Hematopoietic multipotent progenitor cell treated with erythropoietin and hydrocortisone succinate and interleukin-3 and kit ligand, for 4 days (in vitro differentiated cells): ENCODE measurements at places on chromosomes 1 and 21.

GRCh38 chr21:36948686-36949085 lies 17.8 kb downstream of the HLCS start:
- no peak for DNase-seq

- DNase-seq: peak; percentile 78
These were observed 177.3 kb downstream of the CAMTA1 start for GRCh38 chr1:6962478-6962995.

DNA sequence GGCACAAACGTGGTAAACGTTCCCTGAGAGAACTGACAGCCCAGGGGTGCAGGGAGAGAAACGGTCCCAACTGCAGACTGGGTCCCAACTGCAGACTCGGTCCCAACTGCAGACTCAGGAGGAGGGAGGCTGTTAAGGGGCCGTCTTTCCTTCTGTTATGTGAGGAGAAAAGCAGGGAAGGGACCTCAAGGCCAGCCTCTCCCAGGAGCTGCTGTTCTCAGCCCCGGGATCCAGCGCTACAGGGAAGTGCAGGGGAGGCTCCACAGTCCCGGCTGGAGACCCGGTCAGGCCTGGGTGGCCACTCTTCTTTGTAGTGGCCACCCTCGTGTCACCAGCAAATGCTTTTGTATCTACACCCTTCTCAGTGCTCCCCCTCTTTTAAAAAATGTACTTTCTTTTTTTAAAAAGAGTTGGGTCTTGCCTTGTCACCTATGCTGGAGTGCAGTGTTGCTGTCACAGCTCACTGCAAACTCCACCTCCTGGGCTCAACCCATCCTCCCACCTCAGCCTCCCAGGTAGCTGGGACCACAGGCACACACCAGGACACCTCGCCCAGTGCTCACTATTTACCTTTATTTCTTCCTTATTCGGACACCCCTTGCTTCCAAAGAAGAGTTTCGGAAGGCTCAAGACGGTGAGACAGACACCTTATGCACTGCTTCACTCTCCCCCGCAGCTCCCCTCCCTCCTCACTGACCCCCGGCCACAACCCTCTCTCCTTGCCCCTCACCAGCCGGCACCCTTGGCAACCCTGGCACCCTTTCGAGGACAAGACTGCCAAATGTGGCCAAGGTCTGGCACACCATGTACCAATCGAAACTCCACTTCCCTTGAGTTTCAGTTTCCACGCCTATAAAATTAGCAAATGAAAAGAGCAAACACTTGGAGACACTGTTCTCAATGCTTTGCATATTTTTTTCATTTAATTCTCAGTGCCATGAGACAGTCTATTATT lies 21.8 kb downstream of the CAPN2 start:
- DNase-seq: no peak

GRCh38 chr21:33266789-33267135 lies 595 bp downstream of the IL10RB start:
- DNase-seq: no peak

- no peak for DNase-seq
These were observed 17.5 kb downstream of the FTCD start for GRCh38 chr21:46137908-46138307.

DNA sequence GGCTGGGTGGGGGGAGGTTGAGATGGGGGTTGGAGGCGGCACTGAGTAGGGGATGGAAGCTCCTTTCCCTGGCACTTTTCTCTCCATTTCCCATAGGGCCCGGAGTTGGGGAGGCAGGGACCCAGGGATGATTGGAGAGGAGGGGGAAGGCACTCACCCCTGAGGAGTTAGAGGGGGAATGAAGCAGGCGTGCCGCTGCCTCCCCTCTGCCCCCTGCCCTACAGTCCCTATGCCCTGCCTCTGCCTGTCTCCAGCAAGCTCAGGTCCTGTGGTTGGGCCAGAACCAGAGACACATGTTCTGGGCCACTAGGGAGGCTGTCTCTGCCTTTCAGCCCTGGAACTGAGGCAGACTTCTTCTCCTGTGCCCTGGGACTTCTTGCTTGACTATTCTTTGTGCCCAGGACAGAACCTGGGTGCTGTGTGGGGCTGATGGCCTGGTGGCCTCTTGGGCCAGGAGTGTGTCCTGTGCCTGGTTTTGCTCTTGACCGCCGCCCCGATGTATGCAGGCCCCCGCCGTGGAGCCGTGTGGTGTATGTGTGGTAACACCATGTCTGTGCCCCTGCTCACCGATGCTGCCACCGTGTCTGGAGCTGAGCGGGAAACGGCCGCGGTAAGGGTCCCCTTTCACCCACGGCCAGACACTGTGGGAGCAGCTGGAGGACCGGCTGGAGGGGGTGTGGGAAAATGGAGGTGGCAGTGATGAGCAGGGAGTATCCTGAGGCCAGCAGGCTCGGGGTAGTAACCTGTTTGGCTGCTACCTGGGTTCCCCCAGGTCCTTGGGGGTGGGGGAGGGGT lies 1.4 kb downstream of the LYPLA2 start:
- DNase-seq: no peak

- DNase-seq: no peak
These were observed 2.2 kb downstream of the TENT5B start for GRCh38 chr1:27010226-27010994.

DNA sequence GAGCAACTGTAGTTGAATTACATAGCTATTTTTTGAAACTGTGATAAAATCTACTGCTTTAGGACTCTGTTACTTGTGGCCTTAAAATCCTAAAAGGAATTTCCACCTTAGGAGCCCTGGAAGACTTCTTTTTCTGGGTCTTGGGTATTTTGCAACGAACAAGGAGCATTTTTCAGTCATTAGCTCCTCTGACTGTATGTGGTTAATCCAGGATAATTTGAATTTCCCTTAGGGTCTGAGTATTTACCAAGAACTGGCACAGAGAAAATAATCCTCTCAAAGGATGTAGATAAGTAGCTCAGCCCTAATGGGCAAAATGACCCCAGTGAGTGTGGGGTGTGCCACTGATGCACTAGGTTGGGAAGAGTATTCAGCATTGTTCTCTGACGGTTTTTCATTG lies 170.4 kb downstream of the VAV3 start:
- DNase-seq: no peak

DNA sequence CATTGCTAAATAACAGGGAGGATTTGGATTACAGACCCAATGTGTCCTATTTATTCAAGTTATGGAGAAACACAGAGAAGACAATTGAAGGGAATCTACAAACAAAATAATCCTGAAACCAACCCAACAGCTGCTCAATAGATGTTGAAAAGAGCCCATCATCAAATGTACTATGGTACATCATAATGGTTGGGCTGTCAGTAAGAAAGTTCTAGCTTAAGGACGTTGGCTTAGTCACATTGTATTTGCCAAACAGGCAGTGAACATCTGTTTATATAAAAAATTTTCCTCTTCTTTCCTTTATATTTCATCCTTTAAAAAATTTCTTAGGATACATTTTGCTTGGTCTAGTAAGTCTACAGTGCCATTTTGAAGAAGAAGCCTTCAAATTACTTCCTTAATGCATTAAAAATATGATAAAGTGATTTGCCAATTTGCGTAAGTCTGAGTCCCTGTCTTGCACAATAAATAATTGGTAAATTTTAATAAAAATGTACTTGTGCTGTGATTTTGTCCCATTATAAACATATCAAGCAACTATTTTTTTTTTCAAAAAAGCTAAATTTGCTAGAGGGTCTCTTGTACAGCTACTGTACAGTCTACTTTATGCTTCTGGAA lies 14.4 kb downstream of the MAP3K7CL start:
- DNase-seq: no peak

GRCh38 chr1:113928187-113928930 lies 765 bp upstream of the HIPK1 start:
- DNase-seq: no peak

GRCh38 chr1:231108516-231109302 lies 53.1 kb upstream of the TRIM67 start:
- DNase-seq: peak; percentile 38

- DNase-seq: no peak
These were observed 157.9 kb downstream of the PEX14 start for GRCh38 chr1:10632691-10633090.

- DNase-seq: peak; percentile 70
These were observed 18.4 kb upstream of the TNFRSF1B start for GRCh38 chr1:12148160-12148957.

GRCh38 chr1:194818674-194819073 lies 1632.3 kb upstream of the B3GALT2 start:
- no peak for DNase-seq

DNA sequence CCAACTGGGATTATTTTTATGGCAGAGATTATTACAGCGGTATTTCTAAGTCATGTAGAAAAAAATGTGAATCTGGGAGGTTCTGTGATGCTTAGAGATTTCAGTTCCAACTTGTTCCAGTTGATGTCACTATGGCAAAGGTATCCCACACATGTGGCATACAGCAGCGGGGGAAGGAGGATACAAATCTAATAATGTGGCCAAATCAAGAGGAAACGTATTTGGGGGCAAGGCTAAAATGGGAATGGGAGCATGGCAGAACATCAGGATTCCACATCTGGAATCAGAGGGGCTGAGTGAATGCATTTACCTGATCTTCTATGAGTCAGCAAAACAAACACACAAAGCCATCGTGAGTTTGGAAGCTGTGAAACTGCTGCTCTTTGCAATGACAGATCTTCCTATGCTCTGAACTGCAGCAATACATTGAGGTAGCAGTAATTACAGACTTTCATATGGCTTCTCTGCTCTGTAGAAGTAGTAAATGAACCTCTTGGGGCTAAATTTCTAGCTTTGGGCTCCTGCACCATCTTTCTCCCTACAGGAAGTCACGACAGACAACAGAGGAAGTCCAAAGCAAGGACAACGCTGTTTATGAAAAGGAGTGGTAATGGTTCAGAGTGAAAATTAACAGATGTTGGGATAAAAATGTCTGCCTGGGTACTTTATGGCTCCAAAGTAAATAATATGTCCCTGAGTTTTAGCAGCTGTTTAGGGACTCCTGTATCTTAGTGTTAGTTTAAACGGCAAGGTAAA lies 55.5 kb downstream of the GABPA start:
- peak; percentile 68 for DNase-seq

DNA sequence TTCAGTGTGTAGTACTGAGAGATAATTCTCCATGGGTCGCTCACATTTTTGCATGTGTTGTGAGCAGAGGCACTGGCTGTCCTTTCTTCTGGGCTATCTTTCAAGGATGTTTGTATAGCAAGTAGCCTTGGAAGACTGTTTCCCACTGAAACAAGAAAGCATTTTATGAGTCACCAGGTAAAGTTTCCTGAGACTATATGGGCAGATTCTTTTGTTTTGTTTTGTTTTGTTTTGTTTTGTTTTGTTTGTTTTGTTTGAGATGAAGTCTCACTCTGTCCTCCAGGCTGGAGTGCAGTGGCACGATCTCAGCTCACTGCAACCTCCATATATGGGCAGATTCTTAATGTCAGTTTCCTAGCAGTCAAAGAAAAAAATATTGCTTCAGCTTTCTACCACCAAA lies 912.6 kb downstream of the TTLL7 start:
- no peak for DNase-seq

DNA sequence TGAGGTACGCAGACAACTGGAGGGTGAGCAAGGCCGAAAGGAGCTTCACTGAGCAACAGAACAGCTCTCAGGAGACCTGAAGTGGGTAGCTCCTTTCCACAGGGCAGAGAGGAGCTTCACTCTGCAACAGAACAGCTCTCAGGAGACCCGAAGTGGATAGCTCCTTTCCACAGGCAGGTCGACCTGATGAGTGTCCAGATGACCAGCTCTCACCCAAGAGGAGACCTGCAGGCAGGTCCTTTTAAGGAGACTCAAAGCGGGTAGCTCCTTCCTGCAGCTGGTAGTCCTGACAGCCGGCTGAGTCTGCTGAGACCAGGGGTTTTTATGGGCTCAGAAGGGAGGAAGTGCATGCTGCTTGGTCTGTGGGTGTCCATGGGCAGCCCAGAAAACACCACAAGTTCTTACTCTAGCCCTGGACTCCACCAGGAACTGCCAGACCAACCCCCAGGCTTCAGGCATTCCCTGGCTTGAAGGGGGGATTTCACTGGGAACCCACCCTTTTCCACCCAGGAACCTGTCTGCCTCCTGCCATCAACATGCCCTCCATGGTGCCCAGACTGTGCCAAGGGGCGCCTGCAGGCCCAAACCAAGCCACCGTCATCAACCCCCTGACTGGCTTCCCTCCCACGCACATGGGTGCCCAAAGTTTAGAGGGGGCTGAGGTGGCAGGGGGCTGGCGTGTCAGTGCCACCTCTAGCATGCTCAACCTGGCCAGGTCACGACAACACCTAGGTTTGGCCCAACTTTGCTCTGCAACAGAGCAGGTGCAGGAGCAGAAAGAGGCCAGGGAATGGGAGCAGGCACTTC lies 43.6 kb downstream of the ZBTB8OS start:
- DNase-seq: no peak

DNA sequence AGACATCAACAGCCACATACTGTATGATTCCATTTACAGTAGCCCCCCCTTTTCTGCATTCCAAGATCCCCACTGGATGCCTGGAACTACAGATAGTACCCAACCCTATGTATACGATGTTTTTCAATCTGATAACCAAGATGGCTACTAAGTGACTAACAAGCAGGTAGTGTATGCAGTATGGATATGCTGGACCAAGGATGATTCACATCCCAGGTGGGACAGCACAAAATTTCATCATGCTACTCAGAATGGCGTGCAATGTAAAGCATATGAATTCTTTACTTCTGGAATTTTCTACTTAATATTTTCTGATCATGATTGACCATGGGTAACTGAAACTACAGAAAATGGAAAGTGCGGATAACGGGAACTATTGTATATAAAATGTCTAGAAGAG lies 30.0 kb upstream of the MRPS6 start:
- DNase-seq: no peak

DNA sequence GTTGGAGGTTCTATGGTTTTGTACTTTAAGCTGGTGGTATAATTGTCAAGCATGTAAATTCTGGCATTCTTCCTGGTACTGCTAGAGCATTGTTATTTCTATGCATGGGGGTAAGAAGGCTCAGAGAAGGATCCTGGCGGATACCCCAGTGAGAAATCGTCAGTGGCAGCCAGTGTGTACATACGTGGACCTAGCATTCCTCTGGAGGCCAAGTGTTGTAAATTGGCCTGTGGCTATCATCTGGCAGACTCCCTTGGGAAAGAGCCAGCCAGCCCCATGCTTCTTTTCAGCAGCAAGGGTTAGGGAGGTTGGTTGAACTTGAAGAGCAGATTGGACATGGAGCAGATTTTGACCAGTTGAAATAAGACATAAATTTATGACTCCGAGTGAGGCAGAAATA lies 5.2 kb upstream of the AGO3 start:
- DNase-seq: no peak

DNA sequence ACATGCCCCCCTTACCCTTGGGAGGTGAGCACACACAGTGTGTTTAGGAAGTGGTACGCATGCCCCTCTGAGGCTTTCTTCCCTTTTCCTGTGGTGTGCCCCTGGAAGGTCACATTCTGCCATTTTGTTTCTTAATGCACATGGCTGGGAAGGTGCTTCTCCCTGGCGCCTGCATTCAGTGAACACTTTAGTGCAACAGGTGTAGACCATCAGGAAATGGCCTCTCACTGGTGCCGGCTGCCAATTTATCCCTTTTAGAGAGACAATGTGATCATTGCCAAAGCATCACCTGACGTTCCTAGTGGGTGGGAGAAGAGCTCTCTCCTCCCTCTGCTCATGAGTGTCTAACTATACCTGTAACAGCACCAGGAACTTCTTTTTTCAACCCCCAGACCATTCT lies 51.8 kb upstream of the PDE9A start:
- DNase-seq: no peak

GRCh38 chr21:28928578-28929420 lies 63.9 kb downstream of the LTN1 start:
- DNase-seq: peak; percentile 24

GRCh38 chr1:9596415-9597123 lies 7.9 kb downstream of the TMEM201 start:
- DNase-seq: peak; percentile 33

GRCh38 chr1:116112388-116113140 lies 1.4 kb downstream of the MAB21L3 start:
- no peak for DNase-seq
